Activated CD4-positive, alpha-beta memory T cell treated with anti-CD3 and anti-CD28 coated beads for 36 hours (primary cell): ENCODE measurements at places on chromosomes 1 and 21. TPM values are rescaled to one million over a fixed set of nuclear protein-coding genes. Genes with fewer than 3 reads are reported as not detected.
A peak's percentile ranks its signal among the peaks of the same experiment; 100 is the strongest.

The RGS13 gene
- total RNA-seq, result not detected

The LCE3E gene
- total RNA-seq, result not detected

The VSIG8 gene
- total RNA-seq, result not detected

The CLDN19 gene
- total RNA-seq, result not detected

- no peaks in the 10 kb centered on the region for H3K36me3 ChIP-seq
- H3K27ac ChIP-seq, result no peak overlapping the region
- H3K4me3 ChIP-seq, result no peak overlapping the region
- no peaks in the 10 kb centered on the region for H3K27me3 ChIP-seq
These were observed 394.8 kb downstream of the LMX1A start for GRCh38 chr1:164961715-164962114.

DNA sequence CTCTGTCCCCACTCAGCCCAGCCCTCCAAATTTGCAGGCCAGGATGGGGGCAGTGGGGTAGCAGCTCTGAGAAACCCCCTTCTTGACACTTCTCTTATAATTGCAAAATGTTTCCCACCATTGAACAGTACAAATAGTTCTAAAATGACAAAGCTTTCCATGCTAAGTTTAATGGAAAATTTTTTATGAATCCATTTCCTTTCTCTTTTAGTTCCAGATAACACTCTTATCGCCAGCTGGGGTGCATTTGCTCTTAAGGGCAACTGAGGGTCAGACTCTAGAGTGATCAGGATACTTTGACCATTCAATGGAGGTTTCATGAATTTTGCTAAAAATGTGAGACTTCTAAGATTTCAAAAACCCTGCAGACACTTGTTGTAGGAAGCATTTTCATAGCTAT lies 29.9 kb downstream of the PIK3C2B start:
- H3K4me1 ChIP-seq, result peaks cover 65% of the 10 kb centered on the region
- H3K36me3 ChIP-seq, result peaks cover 33% of the 10 kb centered on the region
- no peak overlapping the region for H3K4me3 ChIP-seq

- DNase-seq, result peak; percentile 30
- no peaks in the 10 kb centered on the region for H3K36me3 ChIP-seq
- H3K27me3 ChIP-seq, result no peaks in the 10 kb centered on the region
- no peaks in the 10 kb centered on the region for H3K4me1 ChIP-seq
These were observed 61.6 kb downstream of the LRRN2 start for GRCh38 chr1:204623894-204624361.

- peaks cover 48% of the 10 kb centered on the region for H3K4me1 ChIP-seq
- H3K36me3 ChIP-seq, result peaks cover 5% of the 10 kb centered on the region
- peak; percentile 92 for DNase-seq
- H3K4me3 ChIP-seq, result peak overlapping the region; percentile 87
These were observed 23.4 kb upstream of the RNF187 start for GRCh38 chr1:228463559-228464455.

DNA sequence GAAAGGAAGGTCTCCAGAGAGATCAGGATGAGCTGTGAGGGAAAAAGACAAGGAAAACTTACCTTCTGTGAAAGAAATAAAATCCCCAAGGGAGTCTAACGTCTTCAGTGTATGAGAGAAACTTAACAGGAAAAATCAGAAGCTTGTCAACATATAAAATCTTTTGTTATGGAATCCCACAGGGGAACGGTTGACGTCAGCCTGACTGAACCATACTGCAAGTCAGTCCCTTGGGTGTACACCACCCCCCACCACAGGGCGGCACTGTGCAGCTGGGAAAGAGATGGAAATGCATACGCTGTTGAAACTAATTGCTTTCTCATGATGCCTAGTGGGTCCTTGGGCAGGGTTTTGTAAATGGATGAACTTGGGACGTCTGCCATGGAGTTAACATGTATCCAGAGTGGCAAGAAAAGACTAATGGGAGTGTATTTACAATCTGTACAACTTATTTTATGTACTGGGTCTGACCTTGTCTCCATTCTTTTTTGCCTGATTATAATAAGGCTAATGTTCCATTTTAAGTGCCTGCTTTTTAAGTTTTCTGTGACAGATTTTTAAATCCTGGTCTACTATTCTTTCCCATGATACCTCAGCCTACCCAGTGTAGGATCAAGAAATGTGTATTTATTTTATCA lies 22.7 kb downstream of the UTP25 start:
- peaks cover 34% of the 10 kb centered on the region for H3K36me3 ChIP-seq
- H3K4me1 ChIP-seq, result no peaks in the 10 kb centered on the region
- peak; percentile 50 for DNase-seq
- no peaks in the 10 kb centered on the region for H3K27me3 ChIP-seq
